Lung microvascular endothelial cell (primary cell): ENCODE measurements at places on chromosomes 6 and 20.

DNA sequence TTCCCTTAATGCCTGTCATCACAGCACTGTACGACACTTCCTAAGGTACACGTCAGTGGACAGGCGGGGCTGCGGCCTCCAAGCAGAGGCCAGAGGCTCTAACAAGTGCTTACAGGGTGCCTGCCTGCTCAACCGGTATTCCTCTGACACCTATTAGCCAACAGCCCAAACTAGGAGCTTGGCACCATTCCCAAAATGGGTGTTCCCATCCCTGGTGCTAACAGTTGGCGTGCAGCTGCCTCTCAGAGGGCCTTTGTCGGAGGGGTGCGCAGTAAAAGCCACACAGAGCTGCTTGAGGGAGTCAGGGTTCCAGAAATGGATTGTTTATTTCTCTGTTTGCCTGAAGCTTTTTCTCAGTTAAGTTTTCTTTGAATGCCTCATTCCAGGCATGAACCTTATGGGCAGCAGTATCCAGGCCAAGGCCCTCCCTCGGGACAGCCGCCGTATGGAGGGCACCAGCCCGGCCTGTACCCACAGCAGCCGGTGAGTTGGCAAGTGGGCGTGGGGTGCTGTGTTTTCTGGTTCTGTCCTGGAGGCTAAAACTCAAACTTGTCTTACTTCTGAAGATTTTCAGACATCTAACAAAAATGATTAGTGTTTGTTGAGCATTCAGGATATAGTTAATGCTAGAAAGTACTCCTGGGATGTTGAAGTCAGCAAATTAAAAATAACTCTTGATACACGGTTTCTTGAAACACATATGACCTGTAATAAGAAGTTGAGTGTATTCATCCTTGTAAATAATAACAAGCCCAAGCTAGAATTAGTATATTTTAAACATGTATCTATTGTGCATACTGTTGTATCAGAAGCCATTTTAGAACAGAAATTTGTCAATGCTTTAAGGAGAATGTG is 124.7 kb downstream of the TMEM242 start:
- no peak for DNase-seq

DNA sequence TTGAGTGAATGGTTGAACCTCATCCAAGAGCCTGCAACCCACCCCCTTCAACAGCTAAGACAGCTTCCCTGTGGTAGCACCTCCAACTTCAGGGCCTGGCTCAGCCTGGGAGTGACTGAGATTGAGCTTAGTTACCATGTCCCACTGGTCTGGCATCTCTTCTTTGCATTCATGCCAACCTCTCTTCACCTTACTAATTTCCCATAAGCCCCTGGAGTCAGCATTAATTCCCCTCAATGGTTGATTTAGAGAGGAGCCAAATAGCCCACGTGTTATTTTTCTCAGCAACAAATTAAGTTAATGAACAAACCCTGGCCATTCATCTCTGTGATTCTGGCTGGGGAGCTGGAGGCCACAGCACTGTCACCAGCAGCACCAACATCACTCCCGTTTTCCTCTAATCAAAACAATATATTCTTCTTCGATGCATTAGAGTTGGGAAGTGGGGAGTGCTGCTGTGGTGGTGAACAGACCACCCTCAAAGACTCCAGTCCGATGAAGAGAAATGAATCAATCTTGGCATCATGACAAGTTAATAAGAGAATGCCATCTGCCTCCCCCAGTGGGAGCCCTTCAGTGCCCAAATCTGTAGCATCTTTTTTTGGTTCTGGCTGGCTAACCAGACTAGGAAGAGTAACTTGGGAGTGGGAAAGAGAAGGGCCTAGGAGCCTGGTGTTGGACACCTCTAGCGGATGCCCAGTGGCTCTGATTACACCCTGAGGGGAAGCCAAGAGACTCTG is 316.9 kb upstream of the RNF24 start:
- no peak for DNase-seq

DNA sequence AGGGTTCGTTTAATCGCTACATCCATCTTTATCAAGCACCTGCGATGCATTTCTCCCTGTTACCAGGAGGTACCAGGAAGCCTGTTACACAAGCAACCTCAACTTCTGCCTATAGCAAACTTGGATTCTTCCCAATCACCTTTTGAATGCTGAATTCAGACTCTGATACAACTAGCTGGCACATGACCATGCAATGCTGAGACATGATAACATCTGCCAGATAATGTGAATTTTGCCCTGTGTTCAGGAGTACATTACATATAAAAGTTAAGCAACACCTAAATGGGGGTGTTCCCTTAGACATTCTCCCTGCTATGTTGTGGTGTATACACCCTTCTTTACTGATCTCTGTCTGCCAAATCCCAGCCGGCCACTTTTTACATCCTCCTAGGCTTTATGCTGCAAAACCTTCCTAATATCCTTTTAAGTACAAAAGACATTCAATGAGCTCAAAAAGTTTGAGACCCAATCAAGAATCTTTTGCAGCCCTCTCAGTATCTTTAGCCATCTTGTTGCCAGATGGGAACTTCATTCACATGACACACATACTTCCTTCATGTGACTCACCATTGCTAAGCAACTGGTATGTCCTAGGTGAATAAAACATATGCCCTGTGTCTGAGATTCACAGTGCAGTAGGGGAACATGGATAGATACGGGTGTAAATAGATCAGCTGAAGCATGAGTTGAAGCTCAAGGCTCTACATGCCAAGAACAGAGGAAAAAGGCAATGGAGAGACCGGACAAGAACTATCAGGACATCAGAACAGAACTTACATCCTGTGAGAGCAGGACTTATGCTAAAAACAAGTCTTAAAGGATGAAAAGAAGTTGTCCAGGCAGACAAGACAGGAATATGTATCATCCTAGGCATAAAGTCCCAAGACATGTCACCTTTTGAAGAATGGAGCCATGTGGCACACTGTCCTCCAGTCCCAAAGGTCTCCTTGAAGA is 84.3 kb downstream of the ZHX3 start:
- peak; percentile 76 for DNase-seq

DNA sequence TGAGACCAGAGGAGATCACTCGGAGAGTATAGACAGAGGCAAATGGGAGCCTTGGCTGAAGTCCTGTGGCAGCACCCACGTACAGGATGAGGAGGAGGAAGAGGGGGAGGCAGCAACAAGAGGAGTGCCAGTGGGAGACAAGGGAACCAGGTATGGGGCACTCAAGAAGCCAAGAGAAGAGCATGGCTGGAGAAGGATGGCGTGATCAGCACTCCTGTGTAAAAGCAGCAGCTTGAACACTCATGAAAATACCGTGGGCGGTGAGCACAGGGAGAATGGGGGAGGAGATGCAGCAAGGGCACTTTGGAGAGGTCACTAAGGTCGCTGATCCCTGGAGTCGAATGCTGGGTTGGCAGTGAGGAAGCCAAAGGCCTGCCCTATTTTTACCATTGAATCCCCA is 51.2 kb upstream of the PRND start:
- DNase-seq = no peak

DNA sequence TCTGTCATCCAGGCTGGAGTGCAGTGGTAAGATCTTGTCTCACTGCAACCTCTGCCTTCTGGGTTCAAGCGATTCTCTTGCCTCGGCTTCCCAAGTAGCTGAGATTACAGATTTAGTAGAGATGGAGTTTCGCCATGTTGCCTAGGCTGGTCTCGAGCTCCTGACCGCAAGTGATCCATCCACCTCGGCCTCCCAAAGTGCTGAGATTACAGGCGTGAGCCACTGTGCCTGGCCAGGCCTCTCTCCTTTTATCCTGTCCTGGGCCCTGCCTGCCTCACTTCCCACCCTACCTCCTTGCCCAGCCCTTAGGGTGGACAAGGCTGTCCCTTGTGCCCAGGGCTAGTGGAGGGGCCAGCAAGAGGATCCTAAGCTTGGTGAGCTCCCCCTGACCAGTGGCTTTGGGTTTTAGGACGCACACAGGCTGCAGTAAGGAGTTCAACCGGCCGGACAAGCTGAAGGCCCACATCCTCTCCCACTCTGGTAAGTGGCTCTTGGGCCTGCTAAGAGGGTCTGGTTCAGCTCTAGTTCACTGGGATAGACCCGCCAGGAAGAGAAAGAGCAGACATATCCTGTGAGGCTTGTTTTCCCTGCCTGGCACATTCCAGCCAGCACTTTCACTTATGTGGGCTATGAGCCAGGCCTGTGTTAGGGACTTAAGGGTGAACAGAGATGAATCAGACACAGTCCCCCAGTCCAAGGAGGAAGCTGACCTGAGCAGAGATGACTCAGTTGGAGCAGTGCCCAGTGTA is 21.9 kb upstream of the CHMP4B start:
- DNase-seq = peak; percentile 89
